ENCODE measurements at places on chromosomes 16 and 17.
A peak's percentile ranks its signal among the peaks of the same experiment; 100 is the strongest.

GRCh38 chr16:81179219-81179618, 59.3 kb upstream of the BCO1 start:
- no peak for DNase-seq

GRCh38 chr17:32341141-32341856, 674 bp downstream of the C17orf75 start:
- peak; percentile 37 for DNase-seq

DNA sequence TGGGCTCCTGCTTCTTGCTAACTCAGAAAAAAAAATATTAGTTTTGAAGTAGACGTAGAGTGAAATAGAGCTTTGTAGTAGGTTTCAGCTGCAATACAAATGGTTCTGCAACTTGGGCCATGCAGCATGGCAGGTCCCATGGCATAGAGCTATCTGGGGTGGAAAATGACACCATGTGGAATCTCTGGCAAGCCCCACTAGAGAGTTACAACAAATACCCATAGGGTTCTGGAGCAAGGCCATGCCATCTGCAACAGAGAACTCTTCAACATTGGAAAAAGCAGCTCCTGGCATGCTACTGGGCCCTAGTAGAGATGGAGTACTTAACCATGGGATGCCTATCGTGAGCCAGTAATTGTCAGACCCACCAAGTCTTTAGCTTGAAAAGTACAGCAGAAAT, 25.3 kb upstream of the RBBP6 start:
- no peak for DNase-seq

GRCh38 chr16:79047337-79047736, 553.2 kb downstream of the MAF start:
- DNase-seq: no peak

GRCh38 chr17:32269377-32269776, 3.7 kb downstream of the RHBDL3 start:
- no peak for DNase-seq

DNA sequence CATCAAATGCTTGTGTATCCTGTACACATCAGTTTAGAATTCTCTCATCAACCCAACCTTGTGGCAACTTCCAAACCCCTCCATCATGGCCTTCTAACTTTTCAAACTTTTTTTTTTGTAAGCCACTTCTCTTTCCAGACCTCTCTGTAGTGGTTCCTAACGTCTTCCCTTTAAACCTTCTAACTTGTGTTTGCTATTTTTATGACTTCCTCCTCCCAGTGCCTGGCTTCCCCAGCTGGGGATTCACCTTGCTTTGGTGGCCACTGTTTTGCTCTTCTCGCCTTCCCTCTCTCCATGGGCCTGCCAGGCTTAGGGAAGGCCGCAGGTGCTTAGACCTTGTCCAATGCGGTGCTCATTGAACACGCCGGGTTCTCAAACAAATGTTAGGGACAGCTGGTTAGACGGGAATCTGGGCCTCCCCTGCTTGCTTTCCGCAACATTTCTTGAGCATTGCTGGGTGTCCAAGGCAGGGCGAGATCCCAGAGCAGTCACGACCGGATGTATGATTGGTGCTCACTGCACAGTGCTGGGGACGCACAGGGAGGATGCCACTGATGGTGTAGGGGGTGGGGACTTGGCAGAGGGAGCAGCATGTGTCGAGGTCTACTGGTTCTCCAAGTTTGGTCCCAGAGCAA, 1.1 kb upstream of the XYLT2 start:
- DNase-seq: no peak

DNA sequence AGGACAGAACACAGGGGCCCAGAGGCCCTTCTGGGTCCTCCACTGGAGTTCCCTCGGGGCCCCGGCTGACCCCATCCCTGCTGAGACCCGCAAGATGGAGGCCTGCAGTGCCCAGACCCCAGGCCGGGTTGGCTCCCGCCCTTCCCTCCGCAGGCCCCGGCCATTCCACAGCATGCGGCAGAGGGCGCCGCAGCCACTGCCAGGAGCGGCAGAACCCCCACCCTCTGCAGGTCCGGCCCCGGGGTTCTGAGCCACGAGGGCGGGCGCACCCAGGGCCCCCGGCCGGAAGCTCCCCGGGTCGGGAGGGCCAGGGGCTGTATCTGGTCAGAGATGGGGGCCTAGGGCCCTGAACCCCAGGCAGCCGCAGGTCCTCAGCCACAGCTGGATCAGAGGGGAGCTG, 2.4 kb upstream of the PERCC1 start:
- DNase-seq: peak; percentile 24

- peak; percentile 90 for DNase-seq
Measured at GRCh38 chr17:50707289-50708049, at the start of gene ANKRD40. TSS of gene ANKRD40 (minus strand) at chr17:50707914. CDS start at chr17:50707654, 260 bp downstream.

- DNase-seq: no peak
Measured at GRCh38 chr17:8018436-8018835, 16.0 kb downstream of the GUCY2D start.

DNA sequence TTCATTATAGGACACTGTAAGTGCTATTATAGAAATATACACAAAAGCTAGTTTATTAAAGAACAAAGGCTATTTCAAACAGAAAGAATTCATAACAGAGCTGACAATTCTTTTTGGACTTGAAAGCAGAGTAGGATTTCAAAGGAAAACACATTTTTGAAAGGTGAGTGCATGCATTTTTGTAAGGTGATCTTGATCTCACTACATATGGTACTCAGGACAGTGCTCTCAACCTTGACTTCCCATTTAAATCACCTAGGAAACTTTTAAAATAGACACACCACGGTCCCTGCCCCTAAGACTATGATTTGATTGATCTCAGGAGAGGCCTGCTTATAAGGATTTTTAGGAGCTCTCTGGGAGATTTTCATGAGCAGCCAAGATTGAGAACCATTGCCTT, 1362.0 kb downstream of the CDH8 start:
- DNase-seq: no peak

- no peak for DNase-seq
Measured at GRCh38 chr17:70292366-70292765, 123.0 kb downstream of the KCNJ2 start.

DNA sequence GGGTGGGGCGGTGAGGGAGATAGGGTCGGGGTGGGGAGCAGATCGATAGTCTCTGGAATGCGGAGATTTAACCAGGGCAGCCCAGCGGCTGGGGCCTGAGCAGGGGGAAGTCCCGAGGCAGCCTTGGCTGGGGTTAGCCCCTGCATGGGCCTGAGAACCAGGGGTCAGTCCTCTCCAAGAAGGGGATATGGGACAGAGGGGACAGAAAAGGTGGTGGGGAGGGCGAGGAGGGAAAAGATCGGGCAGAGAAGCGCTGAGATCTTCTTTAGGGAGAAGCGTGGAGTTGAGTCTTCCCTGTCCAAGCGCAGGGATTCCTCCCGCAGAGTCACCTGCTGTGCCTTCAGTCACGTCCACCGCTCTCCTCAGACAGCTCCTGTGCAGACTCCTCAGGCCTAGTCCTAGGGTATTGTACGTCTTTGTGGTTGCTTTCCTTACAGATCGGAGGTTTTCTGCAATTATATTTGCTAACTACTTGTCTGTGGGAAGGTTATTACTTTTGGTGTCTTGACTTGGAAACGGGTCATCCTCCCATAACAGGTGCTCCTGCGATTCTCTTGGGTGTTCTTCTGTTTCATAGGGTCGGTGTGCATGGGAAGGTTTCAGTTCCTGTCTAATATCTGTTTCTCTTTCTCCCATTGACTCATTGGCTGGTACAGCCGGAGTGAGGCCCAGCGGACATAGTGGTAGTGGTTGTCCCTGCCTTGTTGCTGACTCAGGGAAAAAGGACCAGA, 952 bp downstream of the CD300A start:
- DNase-seq: no peak

- no peak for DNase-seq
Measured at GRCh38 chr16:635573-636205, 416 bp downstream of the METTL26 start.

DNA sequence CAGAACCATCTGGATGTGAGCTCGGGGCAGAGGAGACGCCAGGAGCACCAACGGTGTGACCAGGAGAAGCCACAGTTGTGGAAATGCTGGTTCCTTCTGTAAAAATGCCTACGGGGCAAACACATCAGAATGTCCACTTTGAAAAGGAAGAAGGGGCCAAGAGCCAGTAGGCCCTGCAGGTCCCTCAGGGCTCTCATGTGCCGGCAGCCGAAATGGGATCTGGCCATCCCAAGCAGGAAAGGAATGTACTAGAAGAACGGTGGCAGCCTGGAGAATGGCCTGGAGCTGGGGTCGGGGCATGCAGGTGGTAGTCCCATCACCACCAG, 162.1 kb upstream of the PLCG2 start:
- no peak for DNase-seq

GRCh38 chr16:84137287-84137686, 7.7 kb downstream of the HSDL1 start:
- DNase-seq: no peak

- DNase-seq: no peak
Measured at GRCh38 chr16:74511961-74512360, 90.7 kb upstream of the CLEC18B start.

GRCh38 chr16:48522041-48522440, 87.9 kb downstream of the N4BP1 start:
- no peak for DNase-seq

- no peak for DNase-seq
Measured at GRCh38 chr16:27994686-27995085, 68.8 kb downstream of the GSG1L start.

DNA sequence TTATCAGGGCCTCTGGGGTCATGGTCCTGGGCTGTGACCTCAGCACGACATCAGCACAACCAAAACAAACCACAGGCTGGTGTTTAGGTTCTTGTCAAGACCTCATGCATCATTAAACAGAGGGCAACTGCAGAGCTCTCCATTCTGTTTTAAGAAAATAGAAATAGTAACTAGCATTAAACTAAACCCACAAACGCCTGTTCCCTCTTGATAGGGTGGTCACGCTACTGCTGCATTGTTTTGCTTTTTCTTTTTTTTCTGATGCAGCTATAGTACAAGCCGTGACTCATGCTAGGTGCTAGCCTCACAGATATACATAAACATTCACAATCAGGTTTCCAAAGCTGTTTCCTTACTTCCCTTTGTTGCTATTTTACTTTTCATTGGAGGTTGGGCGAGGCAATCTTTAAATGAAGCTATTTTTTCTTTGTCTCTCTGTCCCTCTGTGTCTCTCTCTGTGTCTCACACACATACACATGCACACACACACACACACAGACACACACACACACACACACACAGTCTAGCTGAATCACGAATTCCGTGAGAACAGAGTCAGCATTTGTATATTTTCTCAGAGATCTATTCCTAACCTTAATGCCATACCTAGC, 310.3 kb downstream of the CDH13 start:
- DNase-seq: no peak

DNA sequence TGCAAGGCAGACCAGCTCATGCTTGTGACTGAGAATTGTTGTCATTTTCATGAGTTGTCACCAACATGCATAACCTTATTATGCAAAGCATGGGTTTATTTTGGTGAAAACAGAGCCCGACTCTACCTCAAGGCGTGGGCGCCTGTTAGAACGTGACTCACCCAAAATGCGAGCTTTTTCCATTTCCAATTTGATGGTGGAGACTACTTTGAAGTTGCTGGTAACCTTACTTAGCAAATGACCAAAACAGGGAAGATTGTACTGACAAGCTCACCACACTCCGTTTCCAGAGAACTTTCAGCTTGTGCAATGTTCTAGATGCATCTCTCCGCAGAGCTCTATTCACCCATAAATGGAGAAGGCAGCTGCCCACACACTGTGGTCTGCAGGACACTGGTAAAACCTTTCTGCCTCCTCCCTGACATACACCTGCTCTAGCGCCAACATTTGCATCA, 284.5 kb downstream of the MAF start:
- DNase-seq: peak; percentile 26

- no peak for DNase-seq
Measured at GRCh38 chr16:15947983-15948509, 1.4 kb upstream of the ABCC1 start.

DNA sequence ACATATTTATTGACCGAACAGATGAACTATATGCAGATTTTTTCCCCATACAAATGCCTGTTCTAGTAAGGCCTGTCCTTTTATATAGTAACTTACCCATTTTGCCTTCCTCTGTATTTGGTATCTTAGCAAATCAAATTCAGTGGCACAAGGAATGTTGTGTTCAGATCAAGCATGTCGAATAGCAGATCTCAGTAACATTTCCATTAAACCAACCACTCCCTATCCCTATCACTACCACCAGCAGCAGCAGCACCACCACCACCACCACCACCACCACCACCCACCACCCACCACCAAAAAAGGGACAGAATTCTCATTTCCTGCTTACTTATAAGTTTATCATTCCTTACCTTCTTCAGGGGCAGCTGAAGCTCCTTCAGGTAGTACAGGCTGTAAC, 94.7 kb downstream of the TRIM37 start:
- DNase-seq: no peak

- peak; percentile 42 for DNase-seq
Measured at GRCh38 chr17:1720856-1721386, 3.6 kb upstream of the WDR81 start.

GRCh38 chr16:12917653-12918052, 16.3 kb downstream of the SHISA9 start:
- DNase-seq: no peak

GRCh38 chr16:21161211-21161610, 2.7 kb downstream of the LDAF1 start:
- DNase-seq: no peak

- DNase-seq: no peak
Measured at GRCh38 chr17:57876023-57876865, 26.4 kb upstream of the MRPS23 start.

GRCh38 chr17:78960928-78961327, 18.8 kb downstream of the LGALS3BP start:
- DNase-seq: no peak

DNA sequence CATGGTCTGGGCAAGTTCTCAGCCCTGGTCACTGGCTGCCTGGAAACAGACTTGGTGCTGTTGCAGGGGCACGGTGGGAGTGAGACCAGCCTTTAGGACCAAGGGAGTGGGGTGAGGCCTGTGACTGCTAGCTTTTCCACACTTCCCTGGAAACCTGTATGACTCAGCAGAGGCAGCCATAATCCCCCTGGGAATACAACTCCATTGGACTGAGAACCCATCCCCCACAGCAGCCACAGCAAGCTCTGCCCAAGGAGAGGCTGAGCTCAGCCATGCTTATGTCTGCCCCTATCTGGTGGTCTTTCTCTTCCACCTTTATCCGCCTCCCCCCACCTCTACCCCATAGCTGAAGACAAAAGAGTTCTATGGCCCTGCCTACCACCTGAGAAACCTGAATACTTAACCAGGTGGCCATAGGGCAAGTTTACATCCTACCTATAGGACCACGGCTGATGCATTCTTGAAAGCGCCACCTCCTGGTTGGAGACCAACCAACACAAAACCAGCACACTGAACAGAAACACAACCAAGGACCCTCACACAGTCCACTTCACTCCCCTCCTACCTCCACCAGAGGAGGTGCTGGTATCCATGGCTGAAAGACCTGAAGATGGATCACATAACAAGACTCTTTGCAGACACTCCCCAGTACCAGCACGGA, 816.2 kb upstream of the SOX9 start:
- DNase-seq: no peak

GRCh38 chr17:45426561-45426960, 6.1 kb downstream of the ARHGAP27 start:
- DNase-seq: no peak
